ENCODE measurements at places on chromosomes 16 and 17.

GRCh38 chr16:78310196-78310595, 210.7 kb downstream of the WWOX start:
- no peak for DNase-seq

DNA sequence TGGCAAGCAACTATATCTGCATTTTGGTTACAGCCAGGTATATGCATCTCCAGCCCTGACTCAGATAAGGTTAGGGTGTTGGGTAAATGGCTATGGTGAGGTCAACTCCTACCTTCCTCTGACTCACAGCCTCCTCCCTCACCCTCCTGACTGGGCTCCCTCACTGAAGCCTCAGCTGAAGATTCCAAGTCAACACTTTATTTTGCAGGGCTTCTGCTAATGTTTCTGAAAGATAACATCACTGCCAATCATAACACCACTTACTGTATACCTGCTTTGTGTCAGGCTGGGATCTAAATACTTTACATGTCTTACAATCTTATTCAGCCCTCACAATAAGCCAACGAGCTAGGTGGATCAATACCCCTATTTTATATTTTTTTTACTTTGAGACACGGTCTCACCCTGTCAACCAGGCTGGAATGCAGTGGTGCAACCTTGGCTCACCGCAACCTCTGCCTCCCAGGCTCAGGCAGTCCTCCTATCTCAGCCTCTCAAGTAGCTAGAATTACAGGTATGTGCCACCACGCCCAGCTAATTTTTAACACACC, 47.8 kb upstream of the GCSH start:
- no peak for DNase-seq

DNA sequence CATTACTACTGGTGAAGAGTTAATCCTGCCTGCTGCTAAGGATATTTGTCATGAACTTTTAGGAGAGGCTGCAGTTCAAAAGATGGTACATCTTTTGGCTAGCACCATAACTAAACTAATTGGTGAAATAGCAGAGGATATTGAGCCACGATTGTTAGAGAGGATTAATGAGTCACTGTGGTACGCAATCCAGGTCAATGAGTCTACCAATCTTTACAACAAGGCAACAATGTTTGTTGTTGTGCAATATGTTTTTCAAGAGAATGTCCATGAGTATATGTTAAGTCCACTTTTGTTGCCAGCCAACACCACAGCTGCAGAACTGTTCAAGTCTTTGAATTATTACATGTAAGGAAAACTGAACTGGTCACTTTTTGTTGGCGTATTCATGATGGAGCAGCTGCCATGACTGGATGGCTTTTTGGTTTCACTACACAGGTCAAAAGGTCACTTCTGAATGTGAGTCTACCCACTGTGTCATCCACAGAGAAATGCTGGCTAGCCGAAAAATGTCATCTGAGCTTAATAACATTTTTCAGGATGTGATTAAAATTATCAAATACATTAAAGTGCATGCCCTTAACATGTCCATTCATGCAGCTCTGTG, 402.6 kb upstream of the KIF2B start:
- no peak for DNase-seq

- DNase-seq, result no peak
Observed at GRCh38 chr17:40632216-40632615, 15.4 kb downstream of the SMARCE1 start.

DNA sequence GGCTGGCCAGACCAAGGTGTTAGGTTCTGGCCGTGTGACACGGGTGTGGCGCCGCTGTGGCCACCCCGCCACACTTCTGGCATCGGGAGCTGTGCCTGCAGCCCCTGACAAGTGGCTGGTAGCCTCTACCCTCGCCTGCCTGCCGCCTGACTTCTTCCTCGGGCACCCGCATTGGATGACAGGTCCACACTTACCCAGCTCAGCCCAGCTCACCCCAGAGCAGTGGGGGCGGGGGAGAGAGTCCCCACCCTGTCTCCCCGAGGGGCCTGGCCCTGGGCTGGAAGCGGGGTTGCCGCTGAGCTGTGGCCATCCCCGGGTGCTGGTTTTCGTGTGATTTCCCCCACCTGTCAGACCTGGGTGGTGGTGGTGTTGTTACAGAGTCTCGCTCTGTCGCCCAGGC, 53.9 kb upstream of the ACSF3 start:
- no peak for DNase-seq

GRCh38 chr16:51039638-51040331, 111.3 kb downstream of the SALL1 start:
- DNase-seq, result no peak

DNA sequence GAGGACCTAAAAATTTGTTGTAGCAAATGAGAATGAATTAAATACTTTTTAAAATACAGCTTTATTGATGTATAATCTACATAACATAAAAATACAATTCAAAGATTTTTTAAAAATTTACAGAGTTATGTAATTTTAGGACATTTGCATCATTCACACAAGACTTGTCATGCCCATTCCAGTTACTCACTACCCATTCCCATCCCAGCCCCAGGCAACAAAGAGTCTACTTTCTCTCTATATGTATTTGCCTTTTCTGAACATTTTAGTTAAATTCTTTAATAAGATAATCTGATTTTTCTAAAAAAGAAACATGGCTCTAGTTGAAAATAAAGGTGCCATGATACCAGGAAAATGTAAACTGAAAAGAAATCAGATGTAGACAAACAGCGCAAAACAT, 354.2 kb downstream of the PMP22 start:
- no peak for DNase-seq

DNA sequence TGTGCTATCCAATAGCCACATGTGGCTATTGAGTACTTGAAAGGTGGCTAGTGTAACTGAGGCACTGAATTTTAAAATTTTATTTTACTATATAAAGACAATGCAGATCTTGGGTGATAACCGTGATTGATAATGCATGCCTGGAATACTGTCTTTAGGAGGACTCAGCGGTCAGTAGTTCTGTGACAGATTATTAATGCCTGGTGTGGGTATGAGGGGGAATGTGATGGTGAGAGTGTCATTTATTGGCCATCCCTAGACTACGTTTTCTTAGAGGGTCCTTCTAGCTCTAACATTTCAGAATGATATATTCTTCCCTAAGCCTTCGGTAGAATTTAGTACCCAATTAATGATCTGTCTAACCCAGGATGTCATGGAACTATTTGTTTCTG, 157.6 kb downstream of the CPPED1 start:
- no peak for DNase-seq

GRCh38 chr17:6162892-6163291, 92.7 kb downstream of the WSCD1 start:
- DNase-seq, result no peak

GRCh38 chr17:28665994-28666393, 4.0 kb downstream of the SUPT6H start:
- DNase-seq, result no peak

GRCh38 chr17:76199469-76199868, 40.8 kb downstream of the RNF157 start:
- no peak for DNase-seq

DNA sequence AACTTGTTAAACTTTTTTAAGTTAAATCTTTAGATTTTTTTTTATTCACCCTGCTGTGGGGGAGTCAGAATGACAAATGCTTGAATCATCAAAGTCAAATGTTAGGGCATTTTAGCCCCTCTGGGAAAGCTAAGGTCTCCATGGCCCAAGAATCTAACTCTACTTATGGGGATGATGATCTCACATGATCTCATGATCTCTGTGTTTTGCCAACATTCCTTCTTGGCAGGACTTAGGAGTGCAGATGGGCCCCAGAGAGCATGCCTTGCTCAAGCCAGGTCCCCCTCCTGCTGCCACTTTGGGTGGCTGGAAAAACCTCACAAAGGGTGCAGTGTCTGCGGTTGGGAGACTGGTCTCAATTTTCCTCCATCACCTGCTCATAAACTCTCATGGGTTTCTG, 108.6 kb downstream of the PRKCB start:
- DNase-seq, result no peak

GRCh38 chr17:1707107-1707506, 3.1 kb downstream of the TLCD2 start:
- DNase-seq, result no peak

- DNase-seq, result no peak
Observed at GRCh38 chr17:1197379-1197778, 17.6 kb upstream of the ABR start.

DNA sequence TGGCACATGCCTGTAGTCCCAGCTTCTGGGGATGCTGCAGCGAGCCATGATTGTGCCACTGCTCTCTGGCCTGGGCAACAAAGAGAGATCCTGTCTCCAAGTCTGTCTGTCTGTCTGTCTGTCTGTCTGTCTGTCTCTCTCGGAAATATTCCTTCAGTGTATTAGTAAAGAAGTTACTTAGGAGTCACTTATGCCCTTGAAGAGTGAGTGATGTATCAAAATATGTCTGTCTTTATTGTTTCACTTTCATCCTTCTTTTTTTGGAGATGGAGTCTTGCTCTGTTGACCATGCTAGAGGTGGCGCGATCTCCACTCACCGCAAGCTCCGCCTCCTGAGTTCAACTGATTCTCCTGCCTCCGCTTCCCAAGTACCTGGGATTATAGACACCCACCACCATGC, 410.5 kb downstream of the WWOX start:
- DNase-seq, result no peak

DNA sequence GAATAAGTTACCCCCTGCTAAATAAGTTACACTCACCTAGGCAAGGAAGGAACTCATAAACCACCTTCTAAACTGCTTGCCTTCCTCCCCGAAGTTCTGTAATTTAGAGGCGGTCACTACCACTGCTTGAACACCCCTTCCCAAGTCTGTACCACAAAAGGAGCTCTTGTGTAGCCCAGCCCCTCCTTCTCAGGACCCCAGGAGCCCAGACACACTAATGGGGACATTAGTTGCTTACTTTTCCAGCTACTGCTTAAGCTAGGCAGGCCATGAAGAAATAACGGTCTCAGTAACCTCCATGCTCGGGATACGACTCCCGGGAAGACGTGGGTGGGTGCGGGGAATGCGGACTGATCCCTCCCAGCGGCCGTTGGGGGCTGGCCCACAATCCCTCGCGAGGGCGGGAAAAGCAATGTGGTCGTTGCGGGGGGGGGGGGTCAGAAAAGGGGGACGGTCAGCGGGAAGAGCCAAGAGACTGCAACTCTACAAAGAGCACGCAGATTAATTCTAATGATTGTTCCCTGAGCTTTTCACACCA, at the start of gene TEX14:
TSS of gene TEX14 (minus strand) at position 345 of the 538 bp plus-strand sequence. CDS start 40,044 bp downstream, outside the sequence.
- no peak for DNase-seq

DNA sequence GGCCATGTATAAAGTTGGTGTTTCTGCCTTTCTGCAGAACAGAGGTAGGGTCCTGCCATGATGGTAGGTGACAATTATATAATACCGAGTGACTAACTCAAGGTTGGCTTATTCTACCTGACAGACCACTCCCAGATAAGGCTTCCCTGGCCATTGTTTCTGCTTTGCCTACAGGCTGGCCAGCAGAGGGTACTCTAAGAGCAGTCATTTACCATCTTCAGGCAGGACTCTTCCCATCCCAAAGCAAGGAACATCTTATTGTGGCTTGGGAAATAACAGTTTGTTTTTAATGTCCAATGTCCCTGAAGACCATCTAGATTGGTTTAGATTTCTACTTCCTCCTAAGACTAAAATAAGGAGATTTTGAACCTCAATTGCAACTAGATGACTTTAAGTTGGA, 74.1 kb downstream of the SNX11 start:
- no peak for DNase-seq

- DNase-seq, result no peak
Observed at GRCh38 chr17:73510981-73511718, 133.1 kb downstream of the SDK2 start.

GRCh38 chr17:61627658-61628057, 36.6 kb upstream of the NACA2 start:
- DNase-seq, result no peak

DNA sequence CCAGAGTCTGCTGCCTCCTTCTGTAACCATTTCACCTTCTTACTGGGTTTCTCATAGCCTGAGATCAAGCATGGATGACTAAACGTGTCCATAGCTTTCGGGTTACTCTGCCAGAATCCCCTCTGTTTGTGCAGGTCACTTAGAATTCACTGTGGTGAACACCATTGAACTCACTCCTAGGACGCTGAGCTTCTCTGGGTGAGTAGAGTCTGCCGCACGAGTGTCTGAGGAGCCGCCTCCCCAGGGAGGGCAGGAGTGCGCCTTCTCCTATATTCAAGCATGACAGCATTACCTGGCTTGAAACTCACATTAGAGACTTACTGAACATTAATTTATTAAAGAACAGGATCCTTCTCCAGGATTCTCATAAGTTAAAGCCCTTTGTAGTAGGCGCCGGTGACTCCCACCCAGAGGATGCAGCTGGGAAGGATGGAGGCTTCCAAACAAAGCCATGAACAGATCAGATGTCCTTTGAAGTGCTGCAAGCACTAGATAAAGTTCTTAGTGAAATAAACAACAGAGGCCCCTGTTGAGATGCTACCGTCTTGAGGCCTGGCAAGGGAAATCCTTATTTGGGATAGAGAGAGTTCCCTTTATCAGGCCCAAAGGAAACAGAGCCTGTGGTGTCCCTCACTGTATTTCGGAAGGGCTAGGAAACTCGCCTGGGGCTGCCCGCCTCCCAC, 144.6 kb upstream of the PLCG2 start:
- no peak for DNase-seq

- DNase-seq, result no peak
Observed at GRCh38 chr17:38709864-38710603, 5.0 kb downstream of the MLLT6 start.

DNA sequence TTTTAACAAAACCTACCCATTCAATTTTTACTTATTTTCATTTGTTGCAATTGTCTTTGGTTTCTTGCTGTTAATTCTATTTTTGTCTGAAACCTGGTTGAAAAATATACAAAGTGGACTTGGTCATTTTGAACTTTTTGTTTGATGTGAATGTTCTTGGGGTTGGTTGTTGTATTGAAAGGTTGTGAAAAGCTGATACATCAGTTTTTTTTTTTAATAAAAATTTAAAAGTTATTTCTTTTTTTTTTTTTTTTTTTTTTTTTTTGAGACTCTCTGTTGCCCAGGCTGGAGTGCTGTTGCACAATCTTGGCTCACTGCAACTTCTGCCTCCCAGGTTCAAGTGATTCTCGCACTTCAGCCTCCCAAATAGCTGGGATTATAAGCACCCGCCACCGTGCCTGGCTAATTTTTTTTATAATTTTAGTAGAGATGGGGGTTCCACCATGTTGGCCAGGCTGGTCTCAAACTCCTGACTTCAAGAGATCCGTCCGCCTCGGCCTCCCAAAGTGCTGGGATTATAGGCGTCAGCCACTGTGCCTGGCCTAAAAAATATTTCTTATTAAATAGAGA, 28.9 kb downstream of the WIPF2 start:
- DNase-seq, result no peak

GRCh38 chr16:53829186-53829747, 125.3 kb downstream of the FTO start:
- no peak for DNase-seq

GRCh38 chr17:68054296-68054900, 18.9 kb downstream of the KPNA2 start:
- no peak for DNase-seq

GRCh38 chr16:15879255-15879811, 9.1 kb downstream of the CEP20 start:
- DNase-seq, result no peak

GRCh38 chr17:58047376-58048150, 35.7 kb upstream of the DYNLL2 start:
- DNase-seq, result no peak

GRCh38 chr16:9138021-9138680, 46.7 kb downstream of the HAPSTR1 start:
- DNase-seq, result no peak

Data from GM13977 (cell line).